ENCODE measurements at places on chromosomes 5 and 9. TPM values are rescaled to one million over a fixed set of nuclear protein-coding genes. Genes with fewer than 3 reads are reported as not detected.

GRCh38 chr5:167771571-167771970 is 519.9 kb upstream of the WWC1 start:
- no peak overlapping the region for H3K27ac ChIP-seq
- H3K4me3 ChIP-seq, result no peak overlapping the region
- H3K27me3 ChIP-seq, result no peaks in the 10 kb centered on the region
- H3K36me3 ChIP-seq, result no peaks in the 10 kb centered on the region

ADAMTS13 gene
- 1.4 TPM for total RNA-seq

DNA sequence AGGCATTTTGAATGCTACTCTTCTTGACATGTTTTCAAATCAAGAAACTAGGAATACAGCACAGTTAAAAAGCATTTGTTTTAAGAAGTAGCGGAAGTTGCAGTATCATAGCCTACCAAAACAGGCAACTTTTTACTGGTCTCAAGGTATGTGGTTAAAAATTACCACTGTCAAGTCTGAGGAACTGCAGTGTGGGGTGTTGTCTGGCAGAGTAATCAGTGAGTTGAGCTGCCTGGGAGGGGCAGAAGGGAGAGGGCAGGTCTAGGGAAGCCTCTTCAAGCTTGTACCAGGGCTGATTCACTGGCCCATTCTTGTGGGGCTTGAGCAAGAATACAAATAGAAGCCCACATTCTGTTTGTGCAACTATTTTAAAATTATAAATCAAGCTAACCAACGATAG is 42.4 kb upstream of the SV2C start:
- DNase-seq, result no peak
- H3K27me3 ChIP-seq, result peaks cover 14% of the 10 kb centered on the region
- H3K4me3 ChIP-seq, result no peak overlapping the region

DOCK2 gene
- total RNA-seq, result 318 TPM

DNA sequence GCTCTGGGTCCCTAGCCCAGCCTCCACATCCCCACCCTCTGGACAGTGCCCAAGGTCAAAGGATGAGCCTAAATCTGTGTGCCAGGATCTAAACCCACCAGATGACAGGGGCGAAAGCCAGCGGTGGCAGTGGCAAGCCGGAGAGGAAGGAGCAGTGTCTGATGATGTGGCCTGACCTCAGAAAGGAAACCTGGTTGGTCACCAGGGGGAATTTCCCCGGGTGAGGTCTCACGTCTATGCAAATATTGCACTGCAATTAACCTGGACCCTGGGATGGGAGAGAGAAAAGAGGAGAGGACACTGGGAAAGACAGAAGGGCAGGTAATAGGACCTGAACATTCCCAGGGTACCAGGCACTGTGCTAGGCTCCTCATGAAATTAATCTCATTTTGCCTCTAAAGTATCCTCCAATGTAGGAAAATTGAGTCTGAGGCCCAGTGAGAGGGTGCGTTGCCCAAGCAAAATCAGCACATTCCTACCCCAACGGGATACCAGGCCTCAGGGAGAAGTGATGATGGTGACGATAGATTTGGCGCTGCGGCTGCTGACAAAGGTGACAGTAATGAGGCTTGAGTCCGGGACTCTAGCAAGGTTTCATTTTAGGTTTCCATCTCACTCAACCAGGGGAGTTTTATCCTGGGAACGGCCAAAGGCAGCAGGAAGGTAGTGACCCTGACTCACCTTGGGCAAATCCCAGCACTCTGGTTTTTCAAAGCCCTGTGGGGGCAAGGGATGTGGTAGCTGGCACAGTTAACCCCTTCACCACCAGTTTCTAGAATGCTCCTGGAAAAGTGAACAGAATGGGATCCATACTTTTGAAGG is 13.4 kb upstream of the TNIP1 start:
- H3K36me3 ChIP-seq, result peaks cover 38% of the 10 kb centered on the region
- peaks cover 73% of the 10 kb centered on the region for H3K4me1 ChIP-seq
- DNase-seq, result peak; percentile 71
- H3K27me3 ChIP-seq, result peaks cover 7% of the 10 kb centered on the region
